ENCODE measurements at places on chromosomes 7 and 10.

DNA sequence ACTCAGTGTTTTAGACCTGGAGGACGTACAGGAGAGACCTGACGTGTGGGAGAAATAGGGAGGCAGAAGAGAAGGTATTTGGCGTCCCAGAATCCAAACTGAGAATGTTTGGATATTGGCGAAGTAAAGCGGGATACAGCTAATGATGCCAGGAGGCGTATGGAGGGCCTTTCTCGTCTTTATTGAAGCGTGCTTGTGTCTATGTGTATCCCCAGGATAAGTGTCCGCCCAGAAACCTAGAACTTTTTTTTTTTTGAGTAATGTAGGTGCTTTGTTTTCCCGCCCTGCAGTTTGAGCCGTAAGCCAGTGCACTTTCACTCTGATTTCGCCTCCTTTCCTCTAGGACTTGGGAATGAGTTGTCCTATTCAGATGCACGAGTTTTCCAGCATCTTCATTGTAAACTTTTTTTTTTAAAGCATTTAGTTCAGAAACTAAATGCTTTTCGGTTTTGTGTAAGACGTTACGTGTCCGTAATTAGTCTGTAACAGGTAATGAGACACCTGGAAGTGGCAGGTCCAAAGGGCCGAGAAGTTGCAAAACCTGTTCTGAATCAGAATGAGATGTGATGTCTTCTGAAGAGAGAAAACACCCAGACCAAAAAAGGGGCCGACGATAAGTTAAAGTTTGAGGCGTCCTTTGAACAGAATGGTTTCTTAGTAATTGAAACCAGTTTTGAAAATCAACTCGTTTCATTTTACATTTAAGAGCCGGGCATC, 746 bp downstream of the ARL5B start:
- DNase-seq: no peak

- no peak for DNase-seq
These were observed 79.6 kb downstream of the BMPR1A start for GRCh38 chr10:86836044-86836443.

DNA sequence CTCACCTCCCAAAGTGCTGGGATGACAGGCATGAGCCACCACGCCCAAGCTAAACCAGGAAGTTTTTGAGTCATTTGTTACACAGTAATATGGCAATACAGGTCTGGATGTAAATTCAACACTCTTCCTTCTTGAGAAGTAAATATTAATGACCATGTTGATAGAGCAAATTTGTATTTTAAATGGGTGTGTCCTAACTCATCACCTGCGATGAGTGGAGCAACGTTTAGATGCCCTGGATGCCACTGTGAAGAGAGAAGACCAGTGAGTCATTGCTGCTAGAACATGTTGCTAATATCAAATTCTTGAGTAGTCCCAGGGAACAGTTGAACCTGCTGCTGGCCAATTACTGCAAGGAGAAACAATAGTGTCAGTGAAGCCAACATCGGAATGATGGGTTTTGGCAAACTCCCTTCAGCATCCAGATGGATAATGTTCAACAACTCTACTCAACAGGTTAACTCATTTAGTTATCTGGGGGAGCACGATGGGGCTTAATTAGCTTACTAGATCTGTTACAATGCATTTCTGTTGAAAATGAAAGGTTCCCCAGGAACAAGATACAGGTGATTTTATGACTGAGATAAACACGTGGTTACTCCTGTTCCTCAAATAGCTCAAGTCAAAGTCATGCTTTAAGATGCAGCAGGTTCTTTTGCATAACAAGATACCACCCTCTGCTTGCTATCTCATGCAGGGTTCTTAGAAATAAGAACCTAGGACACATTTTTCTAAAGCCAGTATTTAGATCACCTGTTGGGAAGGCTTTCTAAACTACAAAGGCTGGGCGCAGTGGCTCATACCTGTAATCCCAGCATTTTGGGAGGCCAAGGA, 146.8 kb downstream of the CALN1 start:
- DNase-seq: no peak

DNA sequence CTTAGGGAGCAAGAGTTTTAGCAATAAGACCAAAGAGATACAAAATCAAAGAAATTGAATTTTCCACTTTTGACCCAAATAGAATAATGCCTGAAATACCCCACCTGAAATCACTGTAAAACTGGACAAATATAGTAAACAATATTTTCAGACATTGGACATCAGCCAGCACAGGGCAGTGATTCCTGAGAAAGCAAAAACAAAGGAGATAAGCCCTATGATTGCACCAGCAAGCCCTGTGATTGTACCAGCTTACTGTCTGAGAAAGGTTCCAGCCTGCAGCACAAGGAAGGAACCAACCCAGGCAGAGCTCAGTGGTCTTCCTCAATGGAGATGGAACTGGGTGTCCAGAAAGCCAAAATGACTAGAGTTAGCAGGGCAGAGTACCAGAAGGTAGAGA, 10.3 kb downstream of the TMEM106B start:
- no peak for DNase-seq

- DNase-seq: no peak
These were observed 678 bp upstream of the TMEM106B start for GRCh38 chr7:12210179-12211053.

DNA sequence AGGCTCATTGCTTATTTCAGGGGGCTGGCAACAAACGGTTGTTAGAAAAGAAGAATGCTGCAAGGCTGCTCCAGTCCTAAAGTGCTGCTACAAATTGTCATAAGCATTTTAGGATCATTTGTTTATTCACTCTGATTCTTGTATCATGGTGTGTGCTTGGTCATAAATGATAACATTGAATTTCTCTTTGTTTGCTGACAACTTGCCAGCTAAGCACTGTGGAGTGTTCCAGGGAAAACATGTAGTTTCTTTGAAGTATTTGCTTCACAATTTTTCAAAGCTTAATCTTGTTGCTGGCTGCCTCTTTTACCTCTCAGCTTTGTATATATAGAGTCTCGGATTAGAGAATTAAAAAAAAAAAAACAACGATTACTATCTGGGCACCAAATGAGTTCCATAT, 263.0 kb downstream of the PHF14 start:
- no peak for DNase-seq

GRCh38 chr10:119306514-119306951, 99.2 kb downstream of the GRK5 start:
- DNase-seq: no peak

DNA sequence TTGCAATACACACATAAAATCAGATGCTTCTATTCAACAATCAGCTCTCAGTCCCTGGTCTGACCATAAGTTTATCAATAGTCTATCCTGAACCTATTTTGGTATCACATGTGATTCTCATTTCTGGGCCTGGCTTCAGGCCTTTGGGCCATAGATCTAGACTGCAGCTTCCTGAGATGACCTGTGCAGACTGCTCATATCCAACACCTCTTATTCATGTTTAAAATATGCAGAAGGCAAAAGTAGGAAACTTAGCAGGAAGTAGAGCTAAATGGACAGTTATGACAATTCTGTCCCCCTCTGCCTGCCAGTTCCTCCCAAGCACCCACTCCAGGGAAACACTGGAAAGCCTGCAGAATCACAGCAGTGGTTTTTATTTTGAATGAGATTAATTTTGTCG, 53.3 kb downstream of the C7orf25 start:
- DNase-seq: no peak

DNA sequence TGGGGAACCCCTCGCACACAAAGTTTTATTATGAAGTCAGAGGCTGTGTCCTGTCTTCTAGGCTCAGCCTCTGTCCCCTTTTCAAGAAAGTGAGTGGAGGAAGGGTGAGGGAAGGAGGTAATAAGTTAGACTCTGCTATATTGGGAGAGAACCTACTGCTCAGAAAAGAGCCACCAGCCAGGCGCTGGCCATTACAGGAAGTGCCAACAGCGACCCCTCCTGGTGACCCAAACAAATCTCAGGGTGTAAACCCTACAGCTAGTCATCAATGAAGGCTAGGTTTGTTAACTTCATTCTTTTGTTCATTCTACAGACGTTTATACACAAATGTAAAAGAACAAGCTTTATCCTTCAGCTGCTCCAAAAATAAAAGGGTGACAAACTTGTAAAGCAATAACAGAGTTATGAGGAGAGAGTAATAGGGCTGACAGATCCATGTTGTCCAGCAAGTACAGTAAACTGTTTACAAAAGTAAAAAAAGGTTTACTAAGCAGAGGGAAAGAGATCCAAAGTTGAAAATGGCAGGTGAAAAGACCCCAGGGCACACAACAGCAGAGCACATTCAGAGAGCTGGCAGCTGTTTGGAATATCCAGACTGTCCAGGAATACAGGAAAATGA, 82.7 kb downstream of the FAM204A start:
- no peak for DNase-seq

- no peak for DNase-seq
These were observed 74.5 kb downstream of the CAMK1D start for GRCh38 chr10:12423896-12424295.

GRCh38 chr7:15805891-15806290, 119.4 kb upstream of the MEOX2 start:
- no peak for DNase-seq

DNA sequence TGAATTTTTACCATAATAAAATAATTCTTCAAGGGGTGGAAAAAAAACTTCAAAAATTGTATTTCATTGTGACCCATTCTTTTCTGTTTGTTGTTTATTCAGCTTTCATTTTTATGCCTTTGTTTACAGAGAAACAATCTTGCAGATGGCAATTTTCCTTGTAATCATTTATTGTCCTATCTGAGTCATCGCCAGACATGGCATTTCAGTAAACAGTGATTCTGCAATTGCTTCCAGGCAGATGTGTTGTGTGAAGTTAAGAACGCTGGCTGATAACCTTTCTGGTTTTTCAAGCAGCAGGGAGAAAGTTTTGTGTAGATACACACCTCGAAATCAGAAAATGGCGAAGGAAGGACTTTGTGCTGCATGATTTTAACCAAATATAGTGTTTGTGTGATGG, 80.7 kb upstream of the RPA3 start:
- no peak for DNase-seq

DNA sequence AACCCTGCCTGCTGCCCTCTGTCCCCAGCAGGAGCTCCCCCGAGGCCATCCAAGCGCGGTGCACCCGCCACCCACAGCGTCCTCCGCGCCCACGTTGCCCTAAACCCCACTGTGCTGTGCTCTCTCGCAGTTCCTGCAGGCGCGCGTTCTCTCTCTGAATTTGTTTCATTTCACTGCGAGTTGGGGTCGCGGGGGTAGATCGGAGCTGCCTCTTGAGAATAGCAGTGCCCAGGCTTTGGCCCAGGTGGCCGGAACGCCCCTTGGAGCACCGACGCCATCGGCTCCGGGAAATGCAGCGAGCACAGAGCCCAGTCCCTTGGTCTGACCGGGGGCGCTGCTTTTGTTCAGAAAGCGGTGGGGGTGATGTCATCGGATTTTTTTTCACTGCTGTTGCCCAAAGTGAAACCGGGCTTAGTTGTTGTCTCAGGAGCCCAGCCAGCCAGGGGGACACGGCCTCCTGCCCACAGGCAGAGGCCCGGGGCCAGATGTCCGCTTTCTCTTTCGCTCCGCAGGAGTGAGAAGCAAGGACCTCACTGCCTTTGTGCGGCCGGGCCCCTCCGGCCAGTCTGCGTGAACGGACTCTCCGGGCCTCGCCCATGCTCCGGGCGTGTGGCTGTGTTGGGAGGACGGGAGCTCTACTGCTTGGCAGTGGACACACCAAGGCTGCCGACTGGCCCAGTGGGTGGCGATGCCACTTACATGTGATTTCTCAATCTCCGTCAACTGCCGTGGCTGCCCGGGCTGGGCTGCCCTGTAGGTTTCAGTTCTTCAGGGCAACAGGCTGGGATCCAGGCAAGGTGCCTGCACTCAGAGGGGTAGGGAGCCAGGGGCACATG, 43.1 kb downstream of the FOXK1 start:
- DNase-seq: no peak

DNA sequence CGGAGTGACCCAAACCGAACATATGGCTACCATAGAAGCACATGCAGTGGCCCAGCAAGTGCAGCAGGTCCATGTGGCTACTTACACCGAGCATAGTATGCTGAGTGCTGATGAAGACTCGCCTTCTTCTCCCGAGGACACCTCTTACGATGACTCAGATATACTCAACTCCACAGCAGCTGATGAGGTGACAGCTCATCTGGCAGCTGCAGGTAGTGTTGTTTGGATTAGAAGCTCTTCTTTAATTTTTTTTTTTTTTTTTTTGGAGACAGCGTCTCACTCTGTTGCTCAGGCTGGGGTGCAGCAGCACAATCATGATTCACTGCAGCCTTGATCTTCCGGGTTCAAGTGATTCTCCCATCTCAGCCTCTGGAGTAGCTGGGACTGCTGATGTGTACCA, 45.8 kb downstream of the NRF1 start:
- no peak for DNase-seq

DNA sequence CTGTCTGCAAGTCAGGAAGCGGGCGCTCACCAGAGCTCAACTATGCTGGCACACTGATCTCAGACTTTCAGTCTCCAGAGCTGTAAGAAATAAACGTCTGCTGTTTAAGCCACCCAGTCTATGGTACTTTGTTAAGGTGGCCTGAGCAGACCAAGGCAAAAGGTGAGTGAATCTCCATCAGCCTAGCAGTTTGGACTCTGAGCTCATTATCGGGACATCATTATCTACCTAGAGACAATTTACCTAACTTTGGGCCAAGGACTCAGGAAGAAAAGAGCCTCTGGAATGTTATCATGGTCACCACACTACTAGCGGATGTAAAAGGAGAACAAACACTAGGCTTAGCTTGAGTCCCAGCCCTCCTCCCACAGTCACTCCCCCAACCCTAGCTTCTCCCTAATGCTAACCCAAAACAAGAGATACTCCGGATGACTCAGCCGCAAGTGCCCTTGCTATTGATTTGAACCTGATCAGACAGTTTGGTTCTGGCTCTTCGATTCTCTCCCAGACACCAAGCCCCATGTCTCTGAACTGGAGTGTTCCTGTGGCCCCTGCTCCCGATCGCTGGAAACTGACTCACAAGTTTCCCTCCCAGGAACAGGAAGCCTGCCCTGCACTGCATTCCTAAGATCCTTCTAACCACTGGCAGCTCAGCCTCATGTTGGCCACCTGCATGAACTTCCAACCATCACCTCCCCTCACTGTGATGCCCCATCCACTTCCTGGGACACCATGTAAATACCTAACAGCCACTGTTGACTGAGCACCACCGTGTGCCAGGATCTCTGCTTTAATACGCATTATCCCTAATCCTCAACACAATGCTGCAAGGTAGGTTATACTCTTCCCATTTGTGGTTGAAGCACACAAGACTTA, 34.5 kb downstream of the CREB3L2 start:
- DNase-seq: no peak

- DNase-seq: no peak
These were observed 9.8 kb downstream of the TSPAN14 start for GRCh38 chr10:80463868-80464267.

DNA sequence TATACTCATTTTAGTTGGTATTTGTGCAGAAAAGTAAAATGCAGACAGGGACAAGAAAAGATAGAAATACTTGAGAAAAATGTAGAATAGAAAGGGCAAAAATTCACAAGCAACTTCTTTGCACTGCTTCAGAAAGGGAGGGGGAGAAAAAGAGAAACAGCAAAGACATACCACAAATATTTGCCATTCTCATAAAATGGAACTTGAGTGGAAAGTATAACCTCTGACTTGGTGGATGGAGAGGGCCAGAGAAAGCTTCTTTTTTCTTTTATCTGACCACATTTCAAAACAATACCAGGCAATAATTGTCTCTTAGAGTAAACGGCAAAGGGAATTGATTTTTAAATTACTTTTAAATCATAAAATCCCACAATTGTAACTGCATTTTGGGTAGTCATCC, 35.8 kb upstream of the TRUB1 start:
- DNase-seq: no peak

All from cortex of kidney (tissue), 1 donor.